Stomach (tissue), 19 donors: ENCODE measurements at places on chromosomes 5 and 9. TPM values are rescaled to one million over a fixed set of nuclear protein-coding genes. Genes with fewer than 3 reads are reported as not detected.
A peak's percentile ranks its signal among the peaks of the same experiment; 100 is the strongest.

- no peak for DNase-seq
- no peaks in the 10 kb centered on the region for H3K36me3 ChIP-seq
- no peaks in the 10 kb centered on the region for H3K4me1 ChIP-seq
Measured at GRCh38 chr5:131109540-131110255, 55.4 kb downstream of the HINT1 start.

- H3K27me3 ChIP-seq, result peaks cover 37% of the 10 kb centered on the region
- H3K36me3 ChIP-seq, result no peaks in the 10 kb centered on the region
- H3K4me1 ChIP-seq, result peaks cover 58% of the 10 kb centered on the region
- peak overlapping the region; percentile 86 for H3K4me3 ChIP-seq
Measured at GRCh38 chr9:14317667-14318320, 3.9 kb upstream of the NFIB start.

DNA sequence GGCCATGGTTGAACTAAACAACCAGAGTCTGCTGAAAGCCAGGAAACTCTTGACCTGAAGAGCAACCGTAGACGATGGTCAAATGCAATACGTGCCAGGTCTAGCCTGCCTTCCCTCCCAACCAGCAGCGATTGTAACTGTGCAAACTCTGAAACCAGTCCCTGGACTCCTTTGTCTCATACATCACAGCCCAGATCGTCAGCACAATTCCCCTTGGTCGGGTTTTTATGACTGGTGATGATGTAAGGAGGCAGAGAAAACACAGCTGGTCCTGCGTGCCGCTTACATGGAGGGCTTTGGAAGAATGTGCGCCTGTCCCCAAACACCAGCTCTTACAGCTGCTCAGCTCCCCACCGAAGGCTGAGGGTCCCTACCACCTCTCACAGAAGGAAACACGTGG is 24.6 kb downstream of the SMIM23 start:
- H3K4me1 ChIP-seq, result peaks cover 9% of the 10 kb centered on the region
- no peak overlapping the region for H3K4me3 ChIP-seq
- H3K36me3 ChIP-seq, result no peaks in the 10 kb centered on the region
- DNase-seq, result no peak

DNA sequence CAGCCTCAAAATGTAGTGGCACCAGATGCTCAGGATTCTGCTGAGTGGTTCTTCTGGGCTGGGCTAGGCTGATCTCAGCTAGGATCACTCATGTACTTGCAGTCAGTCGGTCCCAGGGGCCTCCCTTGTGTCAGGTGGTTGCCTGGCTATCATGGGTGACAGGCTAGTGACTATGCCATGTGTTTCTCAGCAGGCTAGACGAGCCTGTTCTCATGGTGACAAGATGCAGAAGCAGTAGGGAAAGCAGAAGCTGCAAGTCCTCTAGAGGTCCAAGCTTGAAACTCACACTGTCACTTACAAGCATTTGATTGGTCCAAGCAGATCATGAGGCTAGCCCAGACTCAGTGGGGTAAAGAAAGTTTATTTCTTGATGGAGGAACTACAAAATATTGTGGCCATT is 15.2 kb upstream of the KCNMB1 start:
- no peaks in the 10 kb centered on the region for H3K27me3 ChIP-seq
- no peak overlapping the region for H3K27ac ChIP-seq
- DNase-seq, result no peak
- no peak overlapping the region for H3K4me3 ChIP-seq
- H3K4me1 ChIP-seq, result no peaks in the 10 kb centered on the region
- no peaks in the 10 kb centered on the region for H3K36me3 ChIP-seq

DNA sequence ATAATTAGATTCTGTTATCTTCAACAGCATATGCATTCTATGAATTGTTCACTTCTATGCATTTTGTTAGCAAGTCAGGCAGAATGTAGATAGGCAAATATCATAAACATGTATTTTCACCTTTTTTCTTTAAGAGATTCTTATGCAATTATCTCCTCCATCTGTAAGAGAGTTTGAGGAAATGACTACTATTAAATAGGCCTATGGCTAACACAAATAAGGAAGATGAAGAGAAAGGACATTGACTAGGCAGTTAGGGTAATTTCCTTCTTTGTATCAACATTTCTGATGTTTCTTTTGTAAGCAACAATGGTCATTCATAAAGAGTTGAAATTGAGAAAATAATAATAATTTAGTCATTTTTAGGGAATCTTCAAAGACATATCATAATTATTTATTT is 145.2 kb upstream of the CDH12 start:
- H3K4me3 ChIP-seq, result no peak overlapping the region
- H3K27ac ChIP-seq, result no peak overlapping the region
- no peak for DNase-seq
- no peaks in the 10 kb centered on the region for H3K36me3 ChIP-seq
- no peaks in the 10 kb centered on the region for H3K27me3 ChIP-seq

The DDX4 gene
- total RNA-seq, result not detected

The CKMT2 gene
- 70.1 TPM for total RNA-seq

The BTNL9 gene
- 14.1 TPM for total RNA-seq

The LECT2 gene
- not detected for total RNA-seq
